Stimulated activated CD8-positive, alpha-beta memory T cell treated with anti-CD3 and anti-CD28 coated beads, Interleukin-12 subunit alpha, Interleukin-12 subunit beta, amount 100 ng/mL, for 1 hour (primary cell): ENCODE measurements at places on chromosomes 12 and 14.

DNA sequence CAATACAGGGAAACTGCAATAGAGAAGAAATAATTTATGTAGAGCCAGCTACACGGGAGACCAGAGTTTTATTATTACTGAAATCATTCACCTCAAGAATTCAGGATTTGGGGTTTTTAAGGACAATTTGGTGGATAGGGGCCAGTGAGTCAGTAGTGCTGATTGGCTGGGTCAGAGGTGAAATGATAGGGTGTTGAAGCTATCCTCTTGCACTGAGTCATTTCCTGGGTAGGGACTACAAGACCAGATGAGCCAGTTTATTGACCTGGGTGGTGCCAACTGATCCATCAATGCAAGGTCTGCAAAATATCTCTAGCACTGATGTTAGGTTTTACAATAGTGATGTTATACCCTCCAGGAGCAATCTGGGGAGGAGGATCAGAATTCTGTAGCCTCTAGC, 486.3 kb downstream of the LRIG3 start:
- DNase-seq: no peak

GRCh38 chr14:104587641-104588040, 8.1 kb downstream of the C14orf180 start:
- DNase-seq: no peak

GRCh38 chr14:99129211-99129696, 142.7 kb downstream of the BCL11B start:
- no peak for DNase-seq

DNA sequence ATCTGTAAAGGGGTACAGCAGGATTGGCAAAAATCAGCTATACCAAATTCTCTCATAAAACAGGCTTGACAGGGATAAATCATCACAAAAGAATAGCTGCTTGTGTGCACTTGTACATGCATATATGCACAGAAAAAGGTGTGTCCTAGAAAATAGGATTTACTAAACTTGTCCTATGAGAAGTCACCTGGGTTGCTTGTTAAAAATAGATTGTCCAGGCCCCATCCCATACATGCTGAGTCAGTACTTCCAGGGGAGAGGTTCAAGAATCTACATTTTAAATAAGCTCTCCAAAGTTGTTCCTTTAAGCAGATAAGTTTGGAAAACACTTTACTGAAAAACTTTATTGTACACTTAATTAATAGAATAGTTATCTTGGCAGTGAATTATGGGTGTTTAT, 123.1 kb downstream of the ANO6 start:
- no peak for DNase-seq

GRCh38 chr12:90951432-90952105, 3.4 kb downstream of the CCER1 start:
- no peak for DNase-seq

DNA sequence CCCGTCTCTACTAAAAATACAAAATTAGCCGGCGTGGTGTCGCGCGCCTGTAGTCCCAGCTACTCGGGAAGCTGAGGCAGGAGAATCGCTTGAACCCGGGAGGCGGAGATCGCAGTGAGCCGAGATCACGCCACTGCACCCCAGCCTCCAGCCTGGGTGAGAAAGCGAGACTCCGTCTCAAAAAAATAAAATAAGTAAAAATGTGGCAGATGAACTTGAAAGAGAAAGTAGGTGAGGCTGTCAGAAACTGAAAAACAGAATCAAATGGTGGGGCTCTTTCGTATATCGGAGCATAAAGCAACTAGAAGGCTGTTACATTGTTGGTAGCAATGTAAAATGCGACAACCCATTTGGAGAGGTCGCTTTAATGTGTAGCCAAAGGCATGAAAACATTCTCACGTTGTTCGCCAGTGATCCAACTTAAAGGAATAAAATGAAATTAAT, 767 bp upstream of the CCNT1 start:
- DNase-seq: no peak

GRCh38 chr12:5506821-5507231, 74.9 kb downstream of the NTF3 start:
- no peak for DNase-seq

DNA sequence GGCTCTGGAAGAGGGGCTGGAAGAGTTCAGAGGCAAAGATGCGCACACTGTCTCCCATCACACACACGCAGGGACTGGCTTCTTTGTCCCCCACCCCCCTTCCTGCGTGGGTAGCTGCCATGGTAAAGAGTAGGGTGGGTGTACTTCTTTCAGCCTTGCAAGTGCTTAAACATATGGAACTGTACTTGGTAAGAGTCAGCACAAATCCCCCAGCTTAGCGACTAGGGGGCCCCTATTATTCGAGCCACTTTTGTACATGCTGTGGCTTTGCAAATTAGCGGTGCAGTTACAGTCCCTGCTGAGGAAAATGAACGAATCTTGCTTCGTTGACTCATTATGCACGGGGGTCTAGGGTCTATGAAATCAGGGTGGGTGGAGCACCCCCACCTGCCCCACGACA, 123.8 kb downstream of the AACS start:
- no peak for DNase-seq

DNA sequence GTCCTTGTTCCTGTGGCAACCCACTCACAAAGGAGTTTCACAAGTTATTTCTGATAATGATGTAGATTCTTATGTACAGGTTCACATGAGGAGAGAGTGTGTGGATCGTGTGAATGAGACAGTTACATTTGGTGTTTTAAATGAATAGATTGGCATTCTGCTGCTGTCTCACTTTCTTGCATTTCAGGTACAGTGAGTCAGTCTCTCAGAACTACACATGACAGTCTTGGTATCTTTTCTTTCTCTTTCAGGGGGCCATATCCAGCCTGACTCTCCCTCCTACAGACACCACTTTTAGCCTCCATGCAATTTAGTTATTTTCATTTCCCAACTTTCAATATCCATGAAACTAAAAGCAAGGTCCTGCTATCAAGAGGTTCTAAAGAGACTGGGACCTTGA, 19.9 kb upstream of the TMTC2 start:
- DNase-seq: no peak

DNA sequence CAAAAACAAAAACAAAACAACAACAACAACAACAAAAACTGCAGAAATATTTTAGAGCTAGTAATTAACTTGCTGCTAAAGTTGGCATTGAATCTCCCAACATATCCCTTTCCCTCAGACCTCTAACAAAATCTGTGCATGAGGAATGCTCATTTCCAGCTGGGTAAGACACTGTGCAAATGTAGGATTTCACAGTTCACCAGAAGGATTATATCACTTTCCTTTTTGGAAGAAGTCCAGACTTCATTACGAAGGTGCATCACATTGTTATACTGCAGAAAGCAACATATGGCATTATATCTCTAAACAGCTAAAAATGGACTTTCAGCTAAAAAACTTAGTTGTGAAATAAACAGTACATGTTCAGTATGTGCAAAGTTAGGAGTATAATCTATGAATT, 341.8 kb downstream of the FSCB start:
- no peak for DNase-seq

DNA sequence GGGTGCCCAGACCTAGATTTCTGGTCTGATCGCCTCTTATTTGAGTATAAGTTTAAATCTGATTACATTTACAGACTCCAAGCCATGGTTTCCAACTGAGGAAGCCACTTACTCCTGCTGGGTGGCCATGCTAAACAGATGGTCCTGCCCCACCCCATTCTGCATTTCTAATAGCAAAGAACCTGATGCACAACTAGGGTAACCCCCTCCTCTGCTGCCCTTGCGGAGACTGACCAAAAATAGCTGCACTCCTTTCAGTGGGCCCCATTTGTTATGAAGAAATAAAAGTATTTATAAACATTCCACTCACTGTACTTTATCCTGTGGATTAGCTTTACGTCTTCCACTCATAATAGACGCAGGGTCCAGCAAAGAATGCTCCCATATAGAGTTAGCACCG, 6.8 kb downstream of the GIT2 start:
- DNase-seq: no peak

DNA sequence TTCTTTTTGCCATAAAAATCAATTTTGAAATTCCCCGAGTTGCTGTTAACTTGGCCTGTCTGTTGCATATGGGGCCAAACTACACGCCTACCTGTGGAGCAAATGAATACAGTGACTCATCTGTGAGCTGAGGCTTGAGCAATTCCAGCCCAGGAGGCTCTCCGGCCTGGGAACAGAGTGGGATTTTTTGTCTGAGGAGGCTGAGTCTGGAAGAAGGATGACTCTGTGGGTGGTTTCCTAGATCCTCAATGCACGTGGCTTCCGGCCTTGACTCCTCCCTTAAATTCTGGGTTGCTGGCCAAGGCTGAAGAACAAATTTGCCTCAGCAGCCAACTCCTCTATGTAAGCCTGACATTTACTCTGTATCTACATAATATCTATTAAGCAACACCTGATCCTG, 124.1 kb downstream of the SSPN start:
- DNase-seq: no peak

DNA sequence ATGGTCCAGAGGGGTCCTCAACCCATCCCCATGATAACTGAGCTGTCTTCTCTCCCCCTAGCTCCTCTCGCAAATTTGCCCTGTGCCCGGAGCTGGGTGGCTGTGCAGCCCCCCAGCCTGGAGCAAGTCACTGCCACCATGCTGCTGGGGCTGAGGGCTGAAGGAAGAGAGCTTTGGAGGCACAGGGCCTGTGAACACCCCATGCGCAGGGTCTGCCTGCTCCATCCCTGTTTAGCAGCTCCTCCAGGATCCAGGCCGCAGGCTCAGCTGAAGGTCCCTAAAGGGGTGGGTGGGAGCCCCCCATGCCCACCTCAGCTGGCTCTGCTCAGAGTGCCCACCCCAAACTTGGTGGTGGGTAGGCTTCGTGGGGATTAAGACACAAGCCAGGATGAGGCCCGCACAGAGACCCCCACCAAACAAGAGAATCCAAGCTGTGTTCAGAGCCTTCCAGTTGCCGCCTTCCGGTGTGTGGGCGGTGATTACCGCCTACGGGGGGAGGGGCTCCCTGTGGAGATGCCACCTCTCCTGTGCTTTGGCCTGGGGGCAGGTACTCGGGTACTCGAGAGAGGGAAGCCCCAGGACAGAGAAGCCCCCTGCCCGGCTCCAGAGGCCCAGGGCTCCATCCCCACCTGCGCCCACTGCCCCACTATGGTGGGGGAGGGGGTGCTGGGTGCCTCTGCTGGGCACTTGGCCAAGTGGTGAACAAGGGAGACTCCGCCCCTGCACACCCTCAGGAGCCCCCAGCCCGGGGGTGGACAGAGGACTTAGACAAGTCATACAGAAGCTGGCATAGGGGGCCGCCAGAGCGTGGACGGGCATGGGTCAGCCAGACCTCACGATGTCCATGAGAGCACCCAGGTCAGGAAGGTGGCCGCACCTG, 1.4 kb upstream of the JAG2 start:
- DNase-seq: no peak

DNA sequence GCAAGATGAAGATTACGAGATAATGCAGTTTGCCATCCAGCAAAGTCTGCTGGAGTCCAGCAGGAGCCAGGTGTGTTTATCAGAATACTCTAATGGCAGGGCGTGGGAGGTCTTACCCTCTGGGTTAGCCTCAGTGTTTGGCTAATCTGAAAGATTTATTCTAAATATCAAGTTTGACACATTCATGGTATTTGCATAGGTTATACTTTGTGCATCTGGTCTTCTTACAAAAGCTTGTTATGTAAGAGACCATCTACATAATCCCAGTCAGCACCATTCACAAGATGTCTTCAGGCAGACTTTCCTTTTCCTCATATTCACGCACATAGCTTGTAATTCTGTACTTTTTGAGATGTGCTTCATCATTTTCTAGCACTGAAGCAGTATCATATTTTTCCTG, 14.4 kb downstream of the C12orf76 start:
- DNase-seq: no peak

DNA sequence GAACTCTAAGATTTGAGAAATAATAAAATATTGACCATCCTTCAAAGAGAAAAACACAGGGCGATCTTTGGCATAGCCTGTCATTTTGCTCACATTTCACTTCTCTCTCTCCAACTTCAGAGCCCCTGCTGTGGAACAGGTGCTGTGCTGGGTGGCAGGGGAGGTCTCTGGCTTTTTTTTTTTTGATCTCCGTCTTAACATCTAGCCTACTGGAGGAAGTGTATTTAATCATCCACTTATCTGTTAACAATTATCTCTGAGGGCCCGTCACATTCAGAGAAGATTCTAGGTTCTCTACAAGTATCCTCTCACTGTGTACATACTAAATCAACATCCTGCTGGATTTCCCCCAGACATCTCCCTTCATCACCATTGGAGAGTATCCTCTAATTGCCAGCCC, 34.1 kb downstream of the CHST11 start:
- no peak for DNase-seq

DNA sequence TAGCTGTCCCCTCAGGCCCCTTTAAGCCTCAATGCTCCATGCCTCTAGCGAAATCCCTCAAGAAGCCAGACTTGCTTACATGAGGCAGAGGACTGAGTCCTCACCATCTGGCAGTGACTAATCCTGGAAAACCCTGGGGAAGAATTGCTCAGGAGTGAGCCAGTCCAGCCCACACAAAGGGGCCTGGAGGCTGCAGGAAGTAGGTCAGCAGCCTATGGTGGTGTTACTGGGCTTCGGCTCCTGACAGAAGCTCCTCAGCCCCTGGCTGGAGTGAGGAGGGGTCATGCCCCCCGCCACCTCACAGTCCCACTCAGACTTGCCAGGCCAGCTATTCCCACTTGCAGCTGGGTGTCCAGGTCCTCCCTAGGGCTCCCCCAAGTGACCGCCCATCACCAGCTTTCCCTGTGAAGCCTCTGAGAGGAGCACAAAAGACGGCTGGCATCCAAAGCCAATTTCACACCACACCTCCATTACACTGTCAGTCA, 250.5 kb downstream of the DPF3 start:
- DNase-seq: no peak

- no peak for DNase-seq
These were observed 24.8 kb upstream of the GPR68 start for GRCh38 chr14:91269076-91269991.

DNA sequence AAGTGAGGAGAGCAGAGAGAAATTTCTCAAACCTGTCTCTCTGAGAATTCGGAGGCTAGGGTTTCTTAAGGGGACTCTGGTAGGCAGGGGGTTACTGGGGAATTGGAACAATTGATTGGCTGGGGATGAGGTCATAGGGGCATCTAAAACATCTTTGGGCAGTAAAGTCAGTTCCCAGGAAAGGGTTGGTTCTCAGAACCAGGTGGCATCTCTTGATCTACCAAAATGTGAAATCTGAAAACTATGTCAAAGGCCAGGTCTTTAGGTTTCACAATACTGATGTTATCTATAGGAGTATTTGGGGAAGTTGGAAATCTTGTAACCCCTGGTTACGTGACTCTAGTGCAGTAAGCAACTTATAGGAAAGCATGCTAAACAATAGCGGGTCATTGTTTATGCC, 6.9 kb downstream of the C12orf75 start:
- no peak for DNase-seq

- DNase-seq: no peak
These were observed 12.5 kb downstream of the GNS start for GRCh38 chr12:64746663-64747062.

GRCh38 chr14:92702441-92702918, 45.9 kb downstream of the LGMN start:
- DNase-seq: no peak

DNA sequence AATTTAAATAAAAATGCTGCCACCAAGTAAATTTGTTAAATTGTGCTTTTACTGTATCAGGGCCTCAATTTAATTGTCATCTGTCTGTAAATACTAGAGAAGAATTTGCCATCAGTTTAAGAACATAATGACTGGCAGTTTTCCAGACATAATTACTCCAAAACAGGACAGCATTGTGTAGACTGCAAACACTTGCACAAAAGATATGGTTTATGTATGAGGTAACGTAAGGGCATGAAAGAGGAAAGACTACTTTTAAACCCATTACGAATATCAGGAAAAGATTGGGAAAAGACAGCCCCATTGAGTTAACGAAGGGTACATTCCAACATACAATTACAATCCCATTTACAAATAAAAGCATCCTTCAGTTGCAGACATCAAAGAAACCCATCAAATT, 59.8 kb upstream of the KRR1 start:
- no peak for DNase-seq

- no peak for DNase-seq
These were observed 41.0 kb downstream of the DMAC2L start for GRCh38 chr14:50353126-50353525.
